ENCODE measurements at places on chromosomes 2 and 18.

DNA sequence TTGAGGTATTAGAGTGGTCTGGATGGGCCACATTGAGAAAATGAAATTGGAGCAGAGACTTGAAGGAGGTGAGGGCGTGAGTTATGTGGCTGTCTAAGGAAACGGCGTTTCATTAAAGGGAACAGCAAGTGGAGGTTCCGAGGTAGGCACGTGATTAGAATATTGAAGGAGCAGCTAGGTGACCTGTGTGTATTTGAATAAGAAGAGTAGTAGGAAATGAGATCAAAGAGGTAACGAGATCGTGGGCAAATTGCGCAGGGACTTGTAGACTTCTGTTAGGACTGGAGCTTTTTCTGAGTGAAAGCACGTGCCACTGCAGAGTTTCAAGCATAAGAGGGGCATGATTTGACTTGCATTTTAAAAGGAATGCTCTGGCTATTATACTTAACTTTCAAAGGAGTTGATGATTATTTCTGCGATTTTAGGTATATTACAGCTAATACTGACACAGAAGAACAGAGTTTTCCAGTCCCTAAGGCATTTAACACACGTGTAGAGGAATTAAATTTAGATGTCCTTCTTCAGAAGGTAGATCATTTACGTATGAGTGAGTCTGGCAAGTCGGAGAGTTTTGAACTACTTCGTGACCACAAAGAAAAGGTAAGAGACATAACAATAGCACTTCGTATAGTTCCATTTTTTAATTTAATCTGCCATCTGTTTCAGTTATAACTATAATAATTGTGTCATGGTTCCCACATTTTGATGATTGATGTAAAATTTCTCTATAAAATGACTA lies 48.7 kb downstream of the RMDN2 start:
- H3K27me3 ChIP-seq: no peaks in the 10 kb centered on the region
- no peak overlapping the region for H3K4me3 ChIP-seq
- no peaks in the 10 kb centered on the region for H3K4me1 ChIP-seq
- no peak overlapping the region for H3K27ac ChIP-seq

DNA sequence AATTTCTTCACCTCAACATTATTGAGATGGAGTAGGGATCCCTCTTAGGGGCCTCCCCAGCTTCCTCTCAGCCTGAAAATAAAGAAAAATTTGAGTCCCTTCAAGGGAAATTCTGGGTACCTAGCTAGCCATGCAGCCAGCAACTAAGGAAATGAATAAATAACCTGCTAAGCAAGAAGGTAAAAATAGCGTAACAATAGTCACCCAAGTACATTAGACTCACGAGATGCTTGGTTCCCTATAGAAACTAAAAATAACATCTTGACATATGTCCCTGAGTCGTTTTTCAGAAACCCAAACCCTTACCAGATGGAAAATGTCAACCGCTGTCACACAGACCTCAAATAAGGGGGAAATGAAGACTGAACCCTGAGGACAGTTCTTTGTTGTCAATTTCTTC lies 51.9 kb downstream of the CACNB4 start:
- no peak overlapping the region for H3K4me3 ChIP-seq
- no peak overlapping the region for H3K27ac ChIP-seq

DNA sequence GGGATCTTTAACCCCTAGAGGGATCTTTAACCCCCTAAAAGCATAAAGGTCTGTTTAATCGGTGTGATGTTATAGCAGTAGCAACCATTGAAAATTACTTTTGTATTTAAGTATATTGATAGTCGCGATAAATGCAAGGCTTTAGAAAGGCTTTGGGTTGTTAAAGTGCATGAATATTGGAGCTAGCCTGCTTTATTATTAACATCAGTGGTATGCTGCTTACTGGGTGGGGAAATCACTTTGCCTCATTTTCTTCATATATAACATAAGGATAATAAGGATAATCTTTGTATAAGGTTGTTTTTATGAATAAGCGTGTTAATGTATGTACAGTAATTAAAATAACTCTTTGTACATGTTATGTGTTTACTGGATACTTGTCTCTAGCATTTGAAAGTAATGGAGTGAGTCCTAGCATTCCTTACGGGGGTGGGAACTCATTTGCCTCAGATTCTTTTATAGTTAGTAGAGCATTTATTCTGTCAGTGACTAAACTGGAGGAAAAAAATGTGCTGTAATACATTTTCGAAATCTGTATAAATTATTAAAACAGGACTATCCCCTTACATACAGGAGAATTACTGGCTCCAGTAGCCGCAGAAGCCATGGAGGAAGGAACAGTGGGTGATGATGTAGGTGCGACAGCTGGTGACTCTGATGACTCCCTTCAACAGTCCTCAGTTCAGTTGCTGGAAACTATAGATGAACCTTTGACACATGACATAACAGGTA lies 122.2 kb downstream of the BIRC6 start:
- H3K27me3 ChIP-seq: no peaks in the 10 kb centered on the region
- H3K4me3 ChIP-seq: no peak overlapping the region
- no peaks in the 10 kb centered on the region for H3K4me1 ChIP-seq
- no peak overlapping the region for H3K27ac ChIP-seq

DNA sequence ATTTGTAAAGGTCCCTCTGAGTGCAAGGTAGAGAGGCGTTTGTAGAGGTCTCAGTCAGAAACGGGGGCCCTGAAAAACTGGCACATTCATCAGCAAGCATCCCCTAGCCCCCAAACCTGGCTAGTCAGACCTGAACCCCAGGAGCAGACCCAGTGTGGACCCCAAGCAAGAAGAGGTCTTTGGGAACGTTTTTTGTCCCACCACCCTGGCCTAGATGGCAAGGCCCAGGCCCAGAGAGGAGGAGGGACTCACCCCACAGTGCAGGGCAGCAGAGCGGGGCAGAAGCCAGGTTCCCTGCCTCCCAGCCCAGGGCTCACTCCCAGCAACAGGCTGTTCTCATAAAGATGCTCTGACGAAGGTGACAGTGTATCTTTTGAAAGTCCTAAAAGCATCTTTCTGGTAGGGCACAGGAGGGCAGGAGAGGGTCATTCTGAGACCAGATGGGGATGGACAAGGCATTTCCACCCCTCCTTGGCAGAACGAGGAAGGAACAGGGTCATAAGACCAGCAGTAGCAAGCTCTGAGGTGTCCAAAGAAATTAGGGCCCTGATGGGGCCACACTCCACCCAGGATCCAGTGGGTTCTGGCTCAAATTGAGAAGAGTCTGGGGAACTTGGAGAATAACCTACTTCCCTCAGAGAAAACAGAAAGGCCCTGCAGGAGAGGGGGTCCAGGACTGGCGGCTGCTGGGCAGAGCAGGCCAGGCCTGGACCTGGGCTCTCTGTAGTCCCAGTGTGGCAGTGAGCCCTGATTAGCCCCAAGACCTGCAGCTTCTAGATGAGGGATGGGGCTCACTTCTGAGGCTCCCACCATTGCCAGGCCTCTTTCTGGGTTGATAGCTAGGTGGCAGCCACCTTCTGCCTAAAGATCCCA lies 18.2 kb downstream of the ADRA2B start:
- no peaks in the 10 kb centered on the region for H3K27me3 ChIP-seq
- no peak overlapping the region for H3K4me3 ChIP-seq
- DNase-seq: no peak
- peak overlapping the region; percentile 61 for H3K27ac ChIP-seq
- H3K36me3 ChIP-seq: no peaks in the 10 kb centered on the region

DNA sequence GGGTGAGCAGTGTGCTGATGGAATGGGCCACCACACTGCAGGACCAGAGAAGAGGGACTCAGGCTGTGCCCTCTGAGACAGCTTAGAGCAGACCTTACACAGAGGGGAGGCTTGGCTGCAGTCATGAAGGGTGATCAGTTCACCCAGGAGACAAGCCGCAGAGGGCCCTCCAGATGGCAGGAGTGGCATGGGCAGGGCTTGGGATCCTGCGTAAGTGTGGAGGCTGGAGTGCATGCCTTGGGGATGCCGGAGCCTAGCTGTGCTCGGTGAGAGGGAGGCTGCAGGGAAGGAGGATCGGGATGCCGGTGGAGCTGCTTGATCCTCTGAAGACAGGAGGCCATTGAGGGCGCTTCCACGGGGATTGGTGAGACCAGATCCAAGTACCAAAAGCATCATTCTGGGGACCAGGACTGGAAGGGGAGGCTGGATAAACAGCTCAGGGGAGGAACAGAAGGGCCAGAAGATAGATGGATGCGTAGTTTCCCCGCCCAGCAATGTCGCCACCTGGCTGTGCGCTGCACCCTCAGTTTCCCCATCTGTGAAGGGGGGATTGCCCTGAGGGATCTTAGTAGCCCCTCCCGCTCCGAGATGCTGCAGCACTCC lies 163.4 kb downstream of the INHBB start:
- peaks cover 3% of the 10 kb centered on the region for H3K4me1 ChIP-seq
- DNase-seq: no peak
- H3K27ac ChIP-seq: no peak overlapping the region
- no peaks in the 10 kb centered on the region for H3K27me3 ChIP-seq
- no peak overlapping the region for H3K4me3 ChIP-seq

DNA sequence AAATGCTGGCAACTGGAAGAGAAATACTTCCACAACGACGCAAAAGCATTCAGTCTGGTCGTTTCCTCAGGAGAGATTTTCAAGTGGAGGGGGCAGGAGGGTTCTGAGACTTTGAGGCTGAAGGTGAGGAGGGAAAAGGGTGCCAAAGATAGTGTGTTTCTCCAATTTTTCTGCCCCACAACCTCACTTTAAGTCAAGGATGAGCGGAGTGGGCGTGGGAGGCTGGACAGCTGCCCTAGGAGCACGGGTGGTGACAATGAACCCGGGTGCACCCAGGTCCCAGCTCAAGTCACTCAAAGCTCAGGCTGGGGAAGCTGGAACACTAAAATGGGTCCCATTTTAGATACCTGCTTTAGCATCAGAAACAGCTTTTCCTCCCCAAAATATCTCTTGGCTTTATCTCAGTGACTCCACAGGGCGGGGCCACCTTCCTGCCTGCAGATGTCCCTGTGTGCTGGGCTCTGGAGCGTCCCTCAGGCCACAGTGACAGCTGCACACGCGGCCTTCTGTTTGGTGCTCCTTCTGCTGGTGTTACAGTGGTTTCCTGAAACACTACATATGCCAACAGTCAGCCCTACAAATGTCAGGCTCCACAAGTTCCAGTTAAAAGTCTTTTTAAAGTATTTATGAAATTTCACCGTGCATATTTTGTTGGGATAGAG lies 1.4 kb upstream of the MBP start:
- H3K36me3 ChIP-seq: no peaks in the 10 kb centered on the region
- H3K27ac ChIP-seq: peak overlapping the region; percentile 88
- no peak overlapping the region for H3K4me3 ChIP-seq
- H3K27me3 ChIP-seq: no peaks in the 10 kb centered on the region
- H3K4me1 ChIP-seq: peaks cover 5% of the 10 kb centered on the region

DNA sequence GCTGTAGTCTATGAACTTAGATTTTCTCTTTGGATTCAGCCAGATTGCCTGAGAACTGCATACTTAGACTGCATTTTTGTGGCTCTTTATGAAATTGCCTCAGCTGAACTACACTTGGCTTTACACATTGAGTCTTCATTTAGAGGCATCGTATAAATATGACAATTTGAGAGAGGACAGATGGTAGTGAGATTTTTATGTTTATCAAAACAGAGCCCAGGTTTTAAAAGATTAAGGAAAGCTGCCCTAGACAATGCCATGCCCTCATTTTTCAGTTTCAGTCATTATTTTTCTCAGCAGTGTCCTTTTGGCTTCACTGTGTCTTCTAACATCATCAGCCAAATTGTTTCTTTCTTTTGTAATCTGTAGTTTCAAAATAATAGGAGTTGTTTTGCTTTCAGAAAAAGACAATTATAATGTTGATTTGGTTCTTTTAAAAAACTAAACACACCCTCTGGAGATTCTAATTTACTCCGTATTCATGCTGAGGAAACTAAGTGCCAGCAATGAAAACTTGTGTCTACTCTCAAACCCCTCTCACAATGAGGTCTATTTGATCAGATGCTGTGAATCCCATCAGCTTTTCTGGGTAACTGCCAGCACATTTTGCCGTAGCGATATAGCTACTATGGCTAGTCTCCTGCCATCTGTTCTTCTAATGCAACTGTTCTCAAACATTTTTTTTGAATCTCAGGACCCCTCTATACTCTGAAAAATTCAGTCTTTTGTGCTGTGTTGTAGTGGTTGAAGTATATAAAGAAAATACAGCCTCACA lies 46.2 kb downstream of the TWSG1 start:
- H3K4me3 ChIP-seq: no peak overlapping the region
- no peaks in the 10 kb centered on the region for H3K27me3 ChIP-seq
- no peak overlapping the region for H3K27ac ChIP-seq
- H3K36me3 ChIP-seq: no peaks in the 10 kb centered on the region
- no peak for DNase-seq
- H3K4me1 ChIP-seq: no peaks in the 10 kb centered on the region

- no peaks in the 10 kb centered on the region for H3K36me3 ChIP-seq
- no peak for DNase-seq
- no peaks in the 10 kb centered on the region for H3K27me3 ChIP-seq
- H3K27ac ChIP-seq: no peak overlapping the region
Observed at GRCh38 chr2:232441147-232441651, 14.8 kb upstream of the ALPI start.
